Activated naive CD4-positive, alpha-beta T cell (primary cell): ENCODE measurements at places on chromosomes 7 and 10.

DNA sequence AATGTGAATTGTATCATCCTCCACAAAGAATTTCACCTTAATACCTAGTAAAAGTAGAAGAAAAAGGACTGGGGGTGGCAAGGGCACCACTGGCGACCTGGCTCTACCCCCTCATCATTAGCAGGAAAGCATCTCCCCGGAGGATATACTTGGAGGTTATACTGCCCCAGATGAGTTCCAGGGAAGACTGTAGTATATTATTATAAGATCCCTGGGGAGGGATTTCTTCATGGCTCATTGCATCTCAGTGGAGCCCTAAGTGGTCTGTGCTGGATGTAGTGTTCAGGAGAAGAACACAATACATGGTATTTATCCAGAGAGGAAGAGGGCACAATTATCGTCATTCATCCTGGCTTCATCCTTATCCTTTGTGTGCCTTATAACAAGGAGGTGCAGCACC lies 14.2 kb upstream of the DYNC1I1 start:
- no peak for DNase-seq

- no peak for DNase-seq
Observed at GRCh38 chr10:61943674-61944378, 42.3 kb downstream of the ARID5B start.

GRCh38 chr10:116096526-116096925 lies 176.5 kb downstream of the GFRA1 start:
- DNase-seq = no peak

- DNase-seq = no peak
Observed at GRCh38 chr10:86393862-86394455, 27.4 kb upstream of the GRID1 start.

GRCh38 chr10:75672111-75672671 lies 240.8 kb downstream of the LRMDA start:
- no peak for DNase-seq

- peak; percentile 41 for DNase-seq
Observed at GRCh38 chr10:118241229-118242137, 100.6 kb downstream of the FAM204A start.

GRCh38 chr7:901388-902154 lies 25.2 kb downstream of the GET4 start:
- DNase-seq = peak; percentile 27

DNA sequence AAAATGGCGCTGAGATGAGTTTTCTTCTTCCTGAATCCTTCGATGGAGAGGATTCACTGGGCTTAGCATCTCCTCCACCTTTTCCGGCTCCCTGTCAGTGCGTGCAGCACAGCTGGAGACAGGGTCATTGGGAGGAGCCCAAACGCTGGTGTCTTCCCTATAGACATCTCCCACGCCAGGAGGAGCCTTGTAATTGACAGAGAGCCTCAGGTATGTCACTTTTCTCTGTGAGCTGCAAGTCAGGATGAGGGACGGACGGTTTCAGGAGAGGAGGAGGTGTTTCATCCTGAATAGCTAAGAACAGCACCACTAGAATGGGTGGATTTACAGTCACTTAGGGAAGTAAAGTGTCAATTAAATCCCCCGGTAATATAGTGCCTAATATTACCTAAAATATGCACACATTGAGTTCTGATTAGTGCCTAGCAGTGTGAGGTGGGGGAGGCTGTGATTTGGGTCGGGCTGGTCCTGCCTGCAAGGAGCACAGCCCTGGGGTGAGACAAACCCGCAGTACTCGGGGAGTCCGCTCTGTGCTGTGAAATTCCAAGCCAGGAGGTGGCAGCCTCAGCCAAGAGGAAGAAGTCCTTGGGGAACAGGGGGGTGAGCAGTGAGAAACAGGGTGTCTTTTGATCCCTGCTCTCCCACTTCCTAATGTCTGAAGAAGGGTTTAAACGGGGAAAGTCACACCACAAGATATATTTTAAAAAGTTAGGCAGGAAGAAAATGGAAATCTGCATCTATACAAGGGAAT lies 28.2 kb downstream of the IL15RA start:
- DNase-seq = no peak

- DNase-seq = no peak
Observed at GRCh38 chr7:94357076-94357475, 37.6 kb upstream of the COL1A2 start.

DNA sequence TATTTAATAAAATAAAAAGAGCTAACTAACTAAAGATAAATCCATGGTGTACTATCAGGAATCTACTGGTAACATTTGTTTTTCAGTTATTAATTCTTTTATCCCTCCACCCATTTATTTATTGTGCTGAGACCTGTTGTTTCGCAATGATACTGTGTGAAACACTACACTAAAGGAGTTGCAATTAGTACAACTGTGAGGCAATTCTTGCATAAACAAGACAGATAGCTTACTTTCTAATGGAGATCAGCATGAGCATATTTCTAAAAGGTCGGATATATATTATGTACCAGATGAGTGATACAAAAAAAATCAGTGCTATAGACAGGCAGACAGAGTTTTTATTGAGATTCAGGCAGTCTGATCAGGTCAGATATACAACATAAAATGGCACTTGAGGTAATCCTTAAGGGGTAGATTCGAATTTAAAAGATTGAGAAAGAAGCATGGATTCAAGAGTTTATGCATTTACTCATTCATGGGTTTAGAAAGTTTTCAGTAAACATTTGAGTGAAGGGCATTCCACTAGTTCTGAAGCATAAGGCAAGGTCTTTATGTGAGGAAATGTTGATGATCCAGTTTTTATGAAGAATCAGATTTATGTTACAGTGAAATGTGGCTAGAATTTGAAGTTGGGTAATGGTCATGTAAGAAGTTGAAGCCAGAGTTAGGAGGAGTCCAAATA lies 147.6 kb downstream of the POLR1F start:
- no peak for DNase-seq

DNA sequence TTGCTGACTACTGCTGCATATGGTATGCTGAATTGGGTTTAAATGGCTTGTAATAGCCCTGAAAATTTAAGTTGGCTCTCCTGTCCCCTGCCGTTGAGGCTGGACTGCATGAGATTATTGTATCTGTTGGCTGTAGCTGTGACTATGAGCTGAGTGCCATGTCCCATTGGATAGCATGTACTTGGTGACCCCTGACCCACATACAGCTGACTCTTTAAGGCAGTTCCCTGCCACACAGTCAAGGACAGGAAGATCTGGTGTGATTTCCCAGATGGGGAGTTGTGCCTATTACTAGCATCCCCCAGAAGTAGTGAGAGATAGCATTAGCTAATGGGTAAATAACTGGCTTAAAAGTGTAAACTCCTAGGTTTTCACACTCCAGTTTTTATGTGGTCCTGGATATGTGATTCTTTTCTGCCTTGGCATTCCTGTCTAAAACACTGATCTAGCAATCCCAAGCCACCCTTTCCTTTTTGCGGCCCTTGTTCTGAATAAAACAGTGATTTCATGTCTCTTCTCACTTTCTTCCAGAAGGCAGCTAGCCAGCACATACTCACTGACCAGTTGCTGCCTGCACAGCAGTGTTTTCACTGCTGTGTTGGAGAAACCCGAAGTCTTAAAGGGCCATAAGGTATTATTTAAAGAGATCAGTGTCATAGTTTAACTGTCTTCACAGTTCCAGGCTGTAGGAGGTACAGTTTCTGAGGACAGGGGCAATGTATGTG lies 35.9 kb downstream of the LRRC4 start:
- DNase-seq = no peak

GRCh38 chr10:70191161-70191971 lies 21.1 kb upstream of the SAR1A start:
- no peak for DNase-seq

DNA sequence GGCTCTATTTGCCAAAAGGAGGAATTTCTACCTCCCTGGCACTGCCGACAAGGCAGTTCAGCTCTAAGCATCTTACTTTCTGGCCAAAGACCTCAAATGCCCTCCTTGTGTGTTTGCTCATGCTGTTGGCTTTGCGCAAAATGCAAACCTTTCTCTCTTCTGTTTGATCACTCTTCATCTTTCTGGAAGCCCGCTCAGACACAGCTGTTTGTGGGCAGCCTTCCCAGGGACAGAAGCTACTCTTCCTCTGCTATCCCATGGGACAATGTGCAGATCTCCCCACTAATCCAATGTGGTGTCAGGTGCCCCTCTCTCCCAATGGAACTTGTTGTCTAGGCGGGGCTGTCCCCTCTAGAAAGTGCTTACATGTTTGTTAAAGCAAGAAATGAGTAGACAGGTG lies 278.7 kb downstream of the CCSER2 start:
- DNase-seq = no peak

DNA sequence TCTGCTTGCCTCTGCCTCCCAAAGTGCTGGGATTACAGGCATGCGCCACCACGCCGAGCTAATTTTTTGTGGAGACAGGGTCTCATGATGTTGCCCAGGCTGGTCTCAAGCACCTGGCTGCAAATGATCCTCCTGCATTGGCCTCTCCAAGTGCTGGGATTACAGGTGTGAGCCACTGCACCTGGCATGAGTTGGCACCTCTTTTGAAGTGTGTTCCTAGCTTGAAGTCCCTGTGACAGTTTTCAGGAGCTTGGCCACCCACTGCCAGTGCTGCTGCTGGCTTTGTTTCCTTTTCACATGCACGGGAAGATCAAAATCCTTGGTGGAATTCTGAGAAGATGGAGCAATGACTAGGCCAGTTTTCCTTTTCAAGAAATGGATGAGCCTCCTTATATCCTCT lies 126.3 kb downstream of the NRP1 start:
- DNase-seq = no peak

DNA sequence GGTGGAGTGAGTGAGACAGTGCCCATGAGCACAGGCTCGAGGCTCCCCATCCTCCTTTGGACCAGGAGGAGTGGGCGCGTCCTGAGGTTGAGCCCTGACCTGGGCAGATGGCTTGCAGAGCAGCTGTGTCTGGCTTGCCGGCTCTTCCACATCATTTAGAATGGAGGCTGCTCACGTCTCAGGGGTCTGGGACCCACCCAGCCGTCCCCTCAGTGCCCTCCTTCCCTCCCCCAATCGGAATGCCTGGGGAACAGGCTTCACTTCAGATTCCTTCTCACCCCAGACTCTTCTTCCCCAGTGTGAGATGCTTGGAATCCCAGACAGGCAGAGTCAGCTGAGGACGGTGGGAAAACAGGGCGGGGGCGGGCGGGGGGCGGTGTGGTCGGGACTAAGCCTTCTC lies 968.6 kb upstream of the ZNF722 start:
- no peak for DNase-seq

GRCh38 chr10:93554760-93555432 lies 11.6 kb upstream of the FFAR4 start:
- no peak for DNase-seq

GRCh38 chr7:22008087-22008486 lies 62.4 kb upstream of the CDCA7L start:
- DNase-seq = no peak

GRCh38 chr7:2975821-2976371 lies 67.8 kb downstream of the CARD11 start:
- no peak for DNase-seq

DNA sequence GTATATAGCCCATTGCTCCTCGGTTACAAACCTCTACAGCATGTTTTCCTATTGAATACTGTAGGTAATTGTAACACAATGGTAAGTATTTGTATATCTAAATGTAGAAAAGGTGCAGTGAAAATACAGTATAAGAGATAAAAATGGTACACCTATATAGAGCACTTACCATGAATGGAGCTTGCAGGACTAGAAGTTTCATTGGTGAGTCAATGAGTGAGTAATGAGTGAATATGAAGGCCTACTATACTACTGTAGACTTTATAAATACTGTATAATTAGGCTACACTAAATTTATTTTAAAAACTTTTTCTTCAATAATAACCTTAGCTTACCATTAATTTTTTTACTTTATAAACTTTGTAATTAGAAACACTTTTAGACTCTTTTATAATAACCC lies 239.7 kb downstream of the CDK14 start:
- DNase-seq = no peak

- no peak for DNase-seq
Observed at GRCh38 chr7:157495594-157495993, 158.8 kb downstream of the DNAJB6 start.

- DNase-seq = no peak
Observed at GRCh38 chr10:78563314-78563713, 505.5 kb upstream of the ZMIZ1 start.

DNA sequence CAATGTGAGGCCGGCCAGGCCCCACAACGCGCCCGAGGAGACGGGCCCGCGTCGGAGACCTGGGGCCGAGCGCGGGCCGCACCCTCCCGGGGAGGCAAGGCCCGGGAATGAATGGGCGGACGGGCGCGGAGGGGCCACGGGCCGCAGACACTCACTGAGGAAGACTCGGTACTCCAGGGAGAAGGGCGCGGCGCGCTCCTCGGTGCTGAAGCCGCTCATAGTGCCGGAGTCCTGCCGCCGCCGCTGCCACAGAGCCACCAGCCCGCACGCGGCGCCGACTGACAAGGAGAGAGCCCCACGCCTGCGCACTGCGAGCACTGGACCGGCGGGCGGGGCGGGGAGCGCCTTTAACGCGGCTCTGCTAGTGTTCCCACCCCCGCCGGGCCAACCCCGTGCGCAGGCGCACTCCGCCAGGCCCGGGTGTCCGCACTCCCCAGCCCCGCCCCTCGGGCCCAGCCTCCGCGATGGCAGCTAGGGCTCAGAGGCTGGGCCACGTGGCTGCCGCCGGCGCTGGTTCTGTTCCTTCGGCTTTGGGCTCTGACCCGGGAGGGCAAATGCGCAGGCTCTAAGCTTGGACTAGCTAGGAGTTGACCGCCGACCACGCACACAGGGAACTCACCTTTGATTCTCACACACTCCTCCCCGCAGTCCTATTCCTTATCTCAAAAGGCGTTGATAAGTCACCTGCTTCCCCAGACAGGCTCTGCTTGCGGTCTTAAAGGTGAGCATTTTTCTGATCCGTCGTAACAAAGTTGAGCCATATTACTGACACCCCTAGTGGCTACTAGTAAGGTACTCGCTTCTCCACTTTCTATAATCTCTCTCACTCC lies at the start of gene PPA1:
TSS of gene PPA1 (minus strand) at position 321 of the 830 bp plus-strand sequence. CDS start at position 219, 102 bp downstream.
- DNase-seq = peak; percentile 98

DNA sequence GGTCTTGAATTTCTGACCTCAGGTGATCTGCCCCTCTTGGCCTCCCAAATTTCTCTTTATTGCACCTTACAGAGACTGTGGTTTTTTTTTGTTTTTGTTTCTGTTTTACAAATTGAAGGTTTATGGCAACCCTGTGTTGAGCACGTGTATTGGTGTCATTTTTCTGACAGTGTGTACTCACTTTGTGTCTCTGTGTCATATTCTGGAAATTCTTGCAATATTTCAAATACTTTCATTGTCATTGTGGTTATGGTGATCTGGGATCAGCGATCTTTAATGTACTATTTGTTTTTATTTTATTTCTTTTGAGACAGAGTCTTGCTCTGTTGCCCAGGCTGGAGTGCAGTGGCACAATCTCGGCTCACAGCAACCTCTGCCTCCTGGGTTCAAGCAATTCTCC lies 89.8 kb downstream of the PRTFDC1 start:
- DNase-seq = no peak

GRCh38 chr7:73999664-74000435 lies 28.1 kb upstream of the ELN start:
- no peak for DNase-seq

DNA sequence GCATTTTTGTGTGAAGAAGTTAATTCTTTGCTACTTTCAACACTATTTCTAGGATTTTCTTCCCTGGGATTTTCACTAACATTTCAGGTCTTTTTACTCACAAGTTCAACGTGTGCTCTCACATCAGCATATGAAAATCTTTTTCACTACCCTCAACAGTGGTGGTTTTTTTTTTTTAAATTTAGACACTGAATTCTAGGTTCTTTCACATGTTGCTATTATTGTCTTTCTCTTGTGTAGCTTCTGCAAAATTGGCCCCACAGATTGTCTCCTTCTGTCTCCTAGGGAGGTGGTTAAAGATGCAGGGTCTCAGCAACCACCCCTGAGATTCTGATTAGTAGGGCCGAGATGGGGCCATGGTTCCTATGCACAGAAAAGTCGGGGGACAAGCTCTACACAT lies 165.0 kb upstream of the GPR26 start:
- DNase-seq = no peak
